Right renal cortex interstitium (tissue), 3 donors: ENCODE measurements at places on chromosomes 5 and 9. TPM values are rescaled to one million over a fixed set of nuclear protein-coding genes. Genes with fewer than 3 reads are reported as not detected.

DNA sequence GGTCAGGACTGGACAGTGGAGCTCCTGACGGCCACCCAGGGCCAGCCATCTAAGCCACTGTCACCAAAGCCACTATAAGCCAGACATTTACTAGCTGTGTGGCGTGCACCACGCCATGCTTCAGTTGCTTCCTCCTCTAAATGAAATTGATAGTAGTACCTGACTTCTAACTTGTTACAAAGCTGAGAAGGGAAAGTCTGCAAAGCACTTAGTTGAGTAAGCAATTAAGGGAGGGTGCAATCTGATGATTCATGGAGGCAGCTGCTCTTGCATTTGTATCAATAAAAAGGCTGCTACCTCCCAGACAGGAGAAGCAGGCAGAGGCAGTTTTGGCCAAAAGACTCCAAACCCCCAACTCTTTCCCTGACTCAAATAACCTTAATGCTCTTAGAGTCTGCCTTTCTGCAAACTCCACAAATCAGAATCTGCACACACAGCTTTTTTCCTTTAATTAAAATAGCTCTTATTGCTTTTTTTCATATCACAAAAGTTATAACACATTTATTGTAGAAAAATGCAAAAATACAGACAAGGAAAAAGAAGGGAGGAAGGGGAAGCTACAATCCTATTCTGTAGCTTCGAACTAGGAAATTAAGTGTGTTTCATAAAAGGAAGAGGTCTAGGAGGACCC is 19.3 kb upstream of the RAPGEF1 start:
- no peak for DNase-seq

- no peak for DNase-seq
Measured at GRCh38 chr9:36258996-36259533, 817 bp upstream of the GNE start.

FUT7 gene
- polyA plus RNA-seq = not detected

- no peak for DNase-seq
Measured at GRCh38 chr9:18971404-18971803, 61.6 kb downstream of the SAXO1 start.

HEMGN gene
- polyA plus RNA-seq = 3.1 TPM

DNA sequence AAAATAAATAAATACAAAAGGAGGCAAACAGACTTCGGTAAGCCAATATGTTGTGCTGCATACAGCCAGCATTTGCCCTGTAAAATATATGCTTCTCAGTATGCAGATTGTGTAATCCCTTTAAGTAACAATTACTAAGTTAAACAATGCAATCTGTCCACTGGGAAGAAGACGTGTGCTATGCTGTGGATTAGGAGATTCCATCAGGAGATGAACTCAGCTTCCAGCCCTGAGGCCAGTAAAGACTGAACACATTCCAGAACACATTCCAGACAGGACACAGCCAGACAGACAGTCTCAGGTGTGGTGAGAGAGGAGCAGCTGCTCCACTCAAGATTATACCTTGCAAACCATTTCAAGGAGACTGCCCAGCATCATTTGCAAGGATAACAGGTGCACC is 97.8 kb downstream of the MPDZ start:
- DNase-seq = no peak

RASEF gene
- polyA plus RNA-seq = 6.3 TPM

GRCh38 chr5:152474961-152475360 is 69.9 kb upstream of the NMUR2 start:
- DNase-seq = no peak

- DNase-seq = peak; percentile 45
Measured at GRCh38 chr9:6055216-6055615, 39.8 kb upstream of the RANBP6 start.

DNA sequence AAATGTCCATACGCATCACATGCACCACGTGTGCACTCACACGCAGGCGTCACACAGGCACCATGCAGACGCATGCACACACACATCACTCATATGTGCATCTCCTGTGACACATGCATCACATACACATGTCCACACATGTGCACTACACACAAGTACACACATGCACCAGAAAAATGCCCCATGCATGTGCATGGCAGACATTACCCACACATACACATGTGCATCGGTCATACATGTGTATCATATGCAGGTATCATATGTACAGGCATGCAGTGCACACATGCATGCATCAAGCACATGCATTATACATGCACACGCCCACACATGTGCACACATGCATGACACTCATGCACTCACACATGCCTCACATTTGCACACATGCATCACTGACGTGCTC is 26.1 kb downstream of the ADAMTS2 start:
- no peak for DNase-seq

FOXI1 gene
- 7.0 TPM for polyA plus RNA-seq

DNA sequence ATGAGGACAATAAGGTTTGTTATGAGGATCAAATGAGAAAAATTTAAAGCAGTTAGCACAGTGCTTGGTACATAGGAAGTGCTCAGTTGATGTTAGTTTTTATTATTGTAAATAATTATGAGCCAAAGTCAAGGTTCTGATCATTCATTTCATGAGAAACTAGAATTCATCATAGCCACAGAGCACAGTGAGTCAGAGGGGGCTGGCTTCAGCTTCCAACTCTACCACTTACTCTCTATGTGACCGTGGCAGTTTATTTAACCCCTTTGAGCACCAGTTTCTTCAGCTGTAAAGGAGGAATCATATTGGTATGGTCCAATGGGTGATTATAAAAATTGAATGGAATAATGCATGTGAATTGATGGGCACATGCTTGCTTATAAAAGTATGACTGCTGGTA is 39.4 kb downstream of the KLHL3 start:
- no peak for DNase-seq
